ENCODE measurements at places on chromosomes 12 and 14. TPM values are rescaled to one million over a fixed set of nuclear protein-coding genes. Genes with fewer than 3 reads are reported as not detected.

SCNN1A gene
- 1.5 TPM for polyA plus RNA-seq

TEX22 gene
- polyA plus RNA-seq: 0.38 TPM

CCDC197 gene
- not detected for polyA plus RNA-seq

C12orf42 gene
- not detected for polyA plus RNA-seq

SLC10A1 gene
- polyA plus RNA-seq: not detected

All from aorta (tissue), 5 donors.